ENCODE measurements at places on chromosomes 5 and 9.

DNA sequence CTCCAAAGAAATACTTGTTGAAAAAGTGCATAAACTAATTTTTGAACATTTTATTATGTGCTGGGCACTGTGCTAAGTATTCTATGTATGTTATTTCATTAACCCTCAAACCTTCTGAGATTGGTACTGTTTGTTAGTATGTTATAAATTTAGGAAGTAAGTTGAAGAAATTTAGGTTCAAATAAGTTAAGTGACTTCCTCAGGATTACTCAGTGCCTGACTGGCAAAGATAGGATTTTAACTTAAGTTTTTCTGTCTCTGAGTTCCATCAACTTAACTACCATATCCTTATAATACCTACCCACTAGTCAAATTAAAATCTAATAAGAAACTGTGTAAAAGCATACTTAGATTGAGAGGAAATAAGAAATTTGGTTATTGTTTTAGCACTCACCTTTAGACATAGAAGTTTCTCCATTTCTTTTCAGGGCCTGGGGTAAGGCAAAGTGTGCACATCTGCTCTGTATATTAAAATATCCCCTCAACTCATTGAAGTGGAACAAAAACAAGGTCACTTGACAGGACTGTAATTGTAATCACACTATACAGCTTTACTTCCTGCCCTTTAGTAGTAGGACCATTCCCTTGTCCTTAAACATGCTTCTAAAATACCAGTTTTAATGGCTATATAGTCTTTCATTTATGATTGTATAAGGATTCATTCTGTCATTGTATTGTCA is 15.2 kb downstream of the TGFBR1 start:
- DNase-seq = no peak

DNA sequence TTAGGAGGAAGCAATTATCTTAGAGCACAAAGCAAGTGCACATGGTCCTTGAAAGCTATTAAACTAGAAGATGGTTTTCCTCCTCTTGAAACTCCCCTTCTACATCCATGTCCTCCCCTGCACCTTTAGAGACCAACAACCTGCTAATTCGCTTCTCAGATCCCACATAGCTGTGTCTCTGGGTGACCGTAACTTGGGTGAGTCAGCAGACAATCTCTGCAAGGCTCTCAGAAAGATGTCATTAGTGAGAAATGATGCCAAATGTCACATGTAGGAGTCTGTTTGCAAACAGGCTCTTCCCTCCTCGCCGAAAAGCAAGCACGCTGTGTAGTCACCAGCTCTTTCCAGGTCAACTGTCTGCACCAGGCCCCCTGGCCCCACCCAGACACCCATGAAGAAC is 291.8 kb downstream of the SLIT3 start:
- DNase-seq = no peak

DNA sequence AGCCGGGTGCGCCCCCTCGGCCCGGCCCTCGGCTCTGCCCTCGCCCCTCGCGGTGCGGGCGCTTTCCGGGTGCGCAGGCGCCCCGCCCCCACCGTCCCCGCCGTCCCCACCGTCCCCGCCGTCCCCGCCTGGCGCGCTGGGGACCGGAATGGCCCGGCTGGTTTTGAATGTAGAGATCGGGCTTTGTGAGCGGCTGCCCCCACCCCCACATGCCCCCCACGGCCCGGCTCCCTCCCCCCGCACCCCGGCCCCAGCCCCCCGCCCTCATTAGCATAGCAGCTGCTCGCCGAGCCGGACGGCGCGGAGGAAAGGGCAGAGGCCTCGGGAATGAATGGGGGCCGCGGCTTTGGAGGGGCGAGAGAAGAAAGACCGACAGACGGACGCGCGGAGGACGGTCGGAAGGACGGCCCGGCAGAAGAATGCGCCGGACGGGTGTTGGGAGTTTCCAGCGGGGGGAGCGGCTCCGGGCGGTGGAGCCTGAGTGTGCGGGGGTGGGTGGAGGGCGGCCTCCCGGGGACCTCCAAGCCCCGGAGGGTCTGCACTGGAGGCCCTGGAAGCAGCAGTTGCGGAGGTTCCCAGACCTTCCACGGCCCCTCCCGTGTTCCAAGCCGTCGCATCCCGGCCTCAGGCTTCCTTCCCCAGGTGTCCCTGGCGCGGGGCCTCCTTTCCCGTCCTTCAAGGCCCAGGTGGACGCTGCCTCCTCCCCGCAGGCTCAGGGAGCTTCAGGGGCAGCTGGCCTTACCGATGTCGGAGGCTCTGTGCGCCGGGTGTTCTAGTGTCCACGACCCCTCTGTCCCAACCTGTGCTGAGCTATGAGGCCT is 6.0 kb downstream of the NRARP start:
- no peak for DNase-seq

- no peak for DNase-seq
These were observed 87.2 kb downstream of the ATPSCKMT start for GRCh38 chr5:10162468-10162867.

DNA sequence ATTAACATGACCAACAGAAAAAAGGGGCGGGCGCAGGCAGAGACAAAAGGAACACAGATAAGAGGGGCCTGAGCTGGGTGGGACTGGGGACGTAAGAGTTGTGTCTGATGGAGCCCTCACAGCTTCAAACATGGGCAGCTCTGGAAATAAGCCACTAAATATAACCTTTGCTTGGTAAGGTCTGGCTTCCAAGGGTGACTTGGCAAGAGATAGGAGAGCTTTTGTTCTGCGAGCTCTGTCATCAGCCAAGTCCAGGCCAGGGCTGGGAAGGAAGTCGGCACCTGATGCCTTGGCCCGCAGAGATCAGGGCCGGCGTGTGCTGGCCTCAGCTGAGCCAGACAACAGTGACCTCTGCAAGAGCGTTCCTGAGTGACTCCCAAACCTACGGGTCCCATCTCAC is 11.8 kb downstream of the TRUB2 start:
- DNase-seq = no peak

DNA sequence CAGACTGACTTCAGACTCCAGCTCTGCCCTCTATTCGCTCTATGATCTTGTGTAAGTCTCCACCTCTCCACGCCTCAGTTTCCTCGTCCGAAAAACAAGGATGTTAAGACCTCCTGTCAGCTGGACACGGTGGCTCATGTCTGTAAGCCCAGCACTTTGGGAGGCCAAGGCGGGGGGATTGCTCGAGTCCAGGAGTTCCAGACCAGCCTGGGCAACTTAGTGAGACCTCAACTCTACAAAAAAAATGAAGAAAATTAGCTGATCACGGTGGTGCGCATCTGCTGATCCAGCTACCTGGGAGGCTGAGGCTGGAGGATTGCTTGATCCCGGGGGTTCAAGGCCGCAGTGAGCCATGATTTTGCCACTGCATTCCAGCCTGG is 36.6 kb upstream of the GABRP start:
- no peak for DNase-seq

DNA sequence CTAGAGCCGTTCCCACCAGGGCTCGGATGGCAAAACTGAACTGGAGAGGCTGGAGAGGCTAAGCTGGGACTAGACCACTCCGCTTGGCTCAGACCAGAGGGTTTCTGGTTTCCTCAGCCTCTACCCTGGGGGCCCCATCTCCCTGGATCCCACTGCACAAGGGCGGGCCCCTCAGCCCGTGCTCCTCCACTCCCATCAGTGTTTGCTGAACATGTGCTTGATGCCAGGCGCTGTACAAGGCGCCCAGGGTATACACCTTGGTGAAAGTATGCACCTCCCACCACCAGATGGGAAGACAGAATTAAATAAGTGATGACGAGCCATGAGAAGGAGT is 18.0 kb downstream of the GPX3 start:
- no peak for DNase-seq

DNA sequence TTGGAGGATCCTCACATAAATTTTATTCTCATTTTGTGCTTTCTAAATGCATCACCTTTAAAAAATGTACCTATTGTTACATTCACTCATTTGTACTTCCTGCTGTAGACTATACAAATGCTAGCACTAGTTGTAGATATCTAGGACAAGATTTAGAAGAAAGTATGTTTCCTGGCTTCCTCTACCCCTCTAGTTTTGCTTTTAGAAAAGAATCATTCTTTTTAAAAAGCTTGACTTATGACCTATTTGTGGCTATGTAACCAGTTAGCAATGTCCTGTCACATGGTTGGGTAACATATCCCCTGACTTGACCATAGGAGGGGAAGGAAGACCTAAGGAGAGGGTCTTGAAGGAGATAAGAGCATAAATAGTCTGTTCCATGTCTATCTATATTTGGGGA is 13.3 kb downstream of the CAMK4 start:
- DNase-seq = no peak

GRCh38 chr5:149037817-149038216 is 25.0 kb downstream of the SH3TC2 start:
- DNase-seq = no peak

GRCh38 chr5:124906339-124907097 is 160.1 kb upstream of the ZNF608 start:
- DNase-seq = peak; percentile 85

DNA sequence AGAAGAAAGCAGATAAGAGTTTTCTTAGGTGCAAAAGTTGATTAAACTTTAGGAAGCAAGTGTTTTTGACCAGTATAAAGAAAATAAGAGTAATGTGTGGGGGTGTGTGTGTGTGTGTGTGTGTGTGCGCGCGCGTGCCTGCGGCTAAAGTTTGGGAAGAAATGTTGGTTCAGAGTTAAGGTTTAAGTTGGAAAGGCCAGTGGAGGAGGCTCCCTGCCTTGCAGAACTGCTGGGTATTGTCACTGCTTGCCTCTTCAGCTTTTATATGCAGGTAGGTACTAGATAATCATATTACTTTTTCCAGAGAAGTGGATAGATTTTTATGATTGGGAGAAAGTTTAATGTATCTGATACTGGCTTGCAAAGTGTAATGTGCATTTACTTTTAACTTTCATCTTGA is 2.0 kb downstream of the PIK3R1 start:
- DNase-seq = peak; percentile 26

GRCh38 chr5:73985145-73985544 is 359.1 kb downstream of the ARHGEF28 start:
- no peak for DNase-seq

DNA sequence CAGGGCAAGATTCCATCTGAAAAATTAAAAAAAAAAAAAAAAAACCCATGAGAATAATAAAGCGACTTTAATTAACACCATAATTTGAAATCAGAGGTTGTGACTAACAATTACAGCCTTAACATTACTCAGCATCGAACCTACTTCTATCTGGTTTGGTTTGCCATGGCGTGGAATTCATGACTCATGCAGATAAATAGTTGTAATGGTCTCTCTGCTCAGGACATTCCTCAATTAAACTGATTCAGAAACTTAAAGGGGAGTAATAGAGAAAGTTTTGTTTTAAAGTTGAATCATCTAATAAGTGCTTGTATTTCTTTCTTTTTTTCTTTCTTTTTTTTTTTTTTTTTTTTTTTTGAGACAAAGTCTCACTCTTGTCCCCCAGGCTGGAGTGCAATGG is 135.5 kb downstream of the SPATA31D1 start:
- DNase-seq = no peak

DNA sequence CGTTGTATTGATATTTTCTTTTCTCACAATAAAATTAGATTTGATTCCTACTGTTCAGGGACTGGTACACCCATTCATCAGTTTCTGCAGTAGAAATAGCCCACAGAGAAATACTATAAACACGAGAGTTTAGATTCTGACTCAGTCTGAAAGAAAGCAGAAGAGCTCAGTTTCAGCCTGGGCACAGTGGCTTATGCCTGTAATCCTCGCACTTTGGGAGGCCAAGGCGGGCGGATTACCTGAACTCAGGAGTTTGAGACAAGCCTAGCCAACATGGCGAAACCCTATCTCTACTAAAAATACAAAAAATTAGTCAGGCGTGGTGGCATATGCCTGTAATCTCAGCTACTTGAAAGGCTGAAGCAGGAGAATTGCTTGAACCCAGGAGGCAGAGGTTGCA is 8.6 kb downstream of the ITK start:
- no peak for DNase-seq

DNA sequence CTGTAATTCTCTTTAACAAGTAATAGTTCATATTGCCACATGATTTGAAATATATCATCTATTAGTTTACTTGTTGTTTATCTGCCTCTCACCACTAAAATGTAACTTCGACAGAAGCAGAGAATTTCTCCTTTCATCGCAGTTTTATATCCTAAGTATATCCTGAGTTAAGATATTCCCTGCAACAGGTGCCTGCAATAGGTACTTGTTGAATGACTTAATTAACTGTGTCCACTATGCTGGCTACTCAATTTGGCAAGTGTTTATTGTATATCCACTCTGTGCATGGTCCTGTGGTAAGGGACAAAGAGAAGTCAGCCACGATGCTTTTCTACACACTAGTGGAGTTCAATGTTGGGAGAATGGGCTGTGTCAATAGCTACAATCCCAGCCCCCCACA is 108.5 kb downstream of the PSAT1 start:
- DNase-seq = no peak

DNA sequence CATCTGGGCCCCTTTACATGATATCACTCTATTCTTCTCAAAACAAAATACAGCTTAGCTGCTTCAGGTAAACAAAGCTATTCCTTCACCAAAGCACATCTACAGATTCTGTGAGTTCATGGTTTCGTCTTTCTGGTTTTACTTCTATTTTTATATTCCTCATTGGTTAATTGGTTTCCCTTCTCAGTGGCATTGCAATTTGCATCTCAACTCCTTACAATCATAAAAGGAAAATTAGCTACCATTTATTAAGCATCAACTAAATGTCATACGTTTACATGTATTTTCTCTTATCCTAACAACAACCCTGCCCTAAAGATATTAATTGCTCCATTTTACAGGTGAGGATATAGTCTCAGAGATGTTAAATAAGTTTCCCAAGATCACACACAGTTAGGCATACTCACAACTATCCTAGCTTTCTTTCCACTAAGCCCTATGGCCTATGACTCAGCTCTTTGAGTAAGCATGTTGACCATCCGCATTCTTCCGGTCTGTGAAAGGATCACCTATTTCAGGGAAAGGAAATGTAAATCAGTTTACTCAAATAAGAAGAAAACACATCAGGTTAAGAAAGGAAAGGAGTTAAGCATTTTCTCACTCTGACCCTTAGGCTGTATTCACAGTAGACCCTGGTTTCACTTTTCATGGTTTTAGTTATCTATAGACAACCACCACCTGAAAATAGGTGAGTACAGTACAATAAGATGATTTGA is 146.1 kb downstream of the CAAP1 start:
- DNase-seq = no peak

GRCh38 chr5:170405817-170406216 is 16.6 kb upstream of the KCNMB1 start:
- DNase-seq = no peak

- DNase-seq = no peak
These were observed 10.2 kb downstream of the FBXO10 start for GRCh38 chr9:37565661-37566618.

DNA sequence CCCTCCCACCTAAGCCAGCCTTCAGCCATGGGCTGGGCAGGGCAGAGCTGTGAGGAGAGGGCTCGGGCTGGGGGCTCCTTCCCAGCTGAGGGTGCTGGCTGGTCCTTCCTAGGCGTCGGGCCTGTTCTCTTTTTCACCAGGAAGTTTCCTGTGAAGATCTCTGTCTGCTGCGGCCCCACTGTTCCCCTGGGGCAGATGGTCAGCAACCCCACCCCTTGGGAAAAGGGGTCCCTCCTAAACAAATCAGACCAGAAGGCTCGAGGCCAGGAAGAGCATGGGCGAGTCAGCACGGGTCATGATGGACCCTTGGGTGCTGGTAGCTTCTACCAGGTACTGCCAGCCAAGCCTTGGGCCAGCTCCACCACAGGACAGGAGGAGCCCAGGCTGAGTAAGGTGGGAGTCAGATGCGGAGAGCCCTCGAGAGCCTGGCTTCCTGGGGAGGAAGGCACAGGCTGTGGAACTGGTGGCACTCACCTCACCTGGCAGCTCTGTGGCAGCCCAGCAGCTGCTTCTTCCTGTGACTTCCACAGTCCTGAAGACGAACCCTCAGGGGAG is 3.5 kb downstream of the CACNA1B start:
- DNase-seq = no peak
